ENCODE measurements at places on chromosomes 2 and 18.

- no peak for DNase-seq
These were observed 98.7 kb downstream of the COPS8 start for GRCh38 chr2:237184192-237184918.

DNA sequence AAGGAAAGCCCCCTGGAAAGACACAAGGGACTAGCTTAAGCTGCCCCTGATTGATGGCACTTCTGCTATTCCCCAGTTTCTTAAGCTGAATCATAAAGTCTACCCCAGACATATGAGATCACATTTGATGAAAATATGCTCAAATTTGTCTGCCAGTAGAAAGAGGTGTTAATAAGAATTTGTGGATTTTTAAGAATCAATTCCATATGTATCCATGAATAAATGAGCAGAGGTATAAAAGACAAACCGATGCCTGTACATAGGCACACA lies 119.9 kb downstream of the CCBE1 start:
- no peak for DNase-seq

DNA sequence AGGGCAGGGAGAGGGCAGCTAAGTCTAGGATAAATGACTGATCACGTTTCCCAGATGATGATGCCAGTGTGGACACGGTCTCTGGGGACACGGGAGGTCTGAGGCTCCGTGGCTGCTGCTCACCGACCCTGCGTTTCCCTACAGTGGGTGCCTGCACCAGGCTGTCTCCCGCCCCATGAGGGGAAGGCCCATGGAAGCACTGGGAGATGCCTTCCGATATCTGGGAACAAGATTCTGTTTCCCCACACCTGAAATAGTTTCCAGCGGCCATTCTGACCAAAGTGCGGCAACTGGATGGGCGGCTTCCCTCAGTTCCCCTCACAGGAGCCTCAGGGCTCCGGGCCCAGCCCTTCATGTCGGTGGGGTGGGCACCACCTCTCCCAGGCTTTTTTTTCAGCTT lies 83.1 kb downstream of the EDAR start:
- no peak for DNase-seq

GRCh38 chr2:147405651-147406050 lies 439.2 kb upstream of the ACVR2A start:
- DNase-seq = no peak

- DNase-seq = no peak
These were observed 787 bp upstream of the ADGRF3 start for GRCh38 chr2:26347286-26347865.

GRCh38 chr2:32712870-32713269 lies 85.0 kb downstream of the TTC27 start:
- DNase-seq = no peak

GRCh38 chr2:215799194-215799593 lies 214.2 kb downstream of the MREG start:
- DNase-seq = no peak

DNA sequence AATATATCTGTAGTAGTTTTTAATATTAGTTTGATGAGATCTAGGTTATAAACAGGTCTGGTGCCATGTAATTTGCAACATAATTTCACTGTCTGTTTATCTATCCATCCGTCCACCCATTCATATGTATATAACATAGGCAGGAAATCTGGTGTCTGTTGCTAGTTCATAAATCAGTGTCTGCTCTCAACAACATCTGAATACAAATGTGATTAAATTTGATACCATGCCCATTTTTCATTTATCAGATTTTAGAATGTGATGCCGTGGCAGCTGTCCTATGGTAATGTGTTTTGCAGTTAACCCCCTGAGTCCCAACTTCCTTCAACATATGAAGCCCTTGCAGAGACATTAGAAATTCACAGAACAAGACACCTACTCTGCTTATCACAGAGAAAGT lies 228.4 kb downstream of the CMPK2 start:
- DNase-seq = no peak

All from activated naive CD8-positive, alpha-beta T cell treated with anti-CD3 and anti-CD28 coated beads, Interleukin-2, amount 50 U/mL, for 16 hours (primary cell).